ENCODE measurements at places on chromosomes 7 and 10.

DNA sequence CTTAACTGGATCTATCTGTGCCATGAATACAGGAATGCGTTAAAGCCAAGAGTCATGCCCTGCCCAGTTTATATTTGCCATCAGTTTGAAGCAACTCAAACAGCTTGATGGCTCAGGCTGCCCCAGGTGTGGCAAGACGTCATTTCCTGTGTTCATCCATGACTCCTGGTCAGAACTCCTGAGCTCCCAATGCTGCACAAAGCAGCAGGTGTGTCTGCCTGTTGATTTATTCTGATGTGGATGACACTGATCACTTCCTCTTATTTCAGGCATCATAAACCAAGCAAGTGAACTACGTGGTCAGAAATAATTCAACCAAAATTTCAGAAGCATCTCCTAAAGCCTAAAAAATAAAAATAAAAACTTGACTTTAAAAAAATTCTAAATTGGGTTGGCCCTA lies 68.5 kb downstream of the EZH2 start:
- DNase-seq = no peak

DNA sequence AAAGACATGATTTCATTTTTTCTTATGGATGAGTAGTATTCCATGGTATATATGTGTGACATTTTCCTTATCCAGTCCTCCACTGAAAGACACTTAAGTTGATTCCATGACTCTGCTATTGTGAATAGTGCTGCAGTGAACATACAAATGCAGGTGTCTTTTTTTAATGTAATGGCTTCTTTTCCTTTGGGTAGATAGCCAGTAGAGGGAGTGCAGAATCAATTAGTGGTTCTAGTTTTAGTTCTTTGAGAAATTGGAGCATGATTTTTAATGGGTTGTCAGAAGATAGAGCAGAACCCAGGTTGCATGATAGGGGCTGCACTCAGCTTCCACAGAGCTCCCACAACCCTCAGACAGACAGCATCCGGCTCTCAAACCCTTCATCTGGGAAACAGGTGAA lies 152.9 kb upstream of the PLXDC2 start:
- DNase-seq = no peak

- DNase-seq = no peak
Measured at GRCh38 chr7:33973231-33974015, 68.1 kb downstream of the BMPER start.

DNA sequence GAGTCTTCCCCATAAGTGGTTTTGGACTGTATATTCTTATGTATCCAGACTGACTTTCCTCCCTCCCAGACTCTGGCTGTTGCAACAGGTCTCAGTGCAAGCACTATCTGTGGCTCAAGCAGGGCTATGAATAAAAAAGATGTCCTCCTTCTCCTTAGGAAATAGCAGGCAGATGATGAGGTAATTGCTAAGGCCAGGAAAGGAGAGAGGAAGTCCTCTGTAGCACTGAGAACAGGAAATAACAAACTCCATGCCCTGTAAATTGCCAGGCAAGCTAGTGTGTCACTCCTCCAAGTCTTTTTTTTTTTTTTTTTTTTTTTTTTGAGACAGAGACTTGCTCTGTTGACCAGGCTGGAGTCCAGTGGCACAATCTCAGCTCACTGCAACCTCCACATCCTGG lies 900.1 kb downstream of the TYW1 start:
- no peak for DNase-seq

GRCh38 chr10:69362471-69362954 lies 54.2 kb downstream of the TACR2 start:
- no peak for DNase-seq

DNA sequence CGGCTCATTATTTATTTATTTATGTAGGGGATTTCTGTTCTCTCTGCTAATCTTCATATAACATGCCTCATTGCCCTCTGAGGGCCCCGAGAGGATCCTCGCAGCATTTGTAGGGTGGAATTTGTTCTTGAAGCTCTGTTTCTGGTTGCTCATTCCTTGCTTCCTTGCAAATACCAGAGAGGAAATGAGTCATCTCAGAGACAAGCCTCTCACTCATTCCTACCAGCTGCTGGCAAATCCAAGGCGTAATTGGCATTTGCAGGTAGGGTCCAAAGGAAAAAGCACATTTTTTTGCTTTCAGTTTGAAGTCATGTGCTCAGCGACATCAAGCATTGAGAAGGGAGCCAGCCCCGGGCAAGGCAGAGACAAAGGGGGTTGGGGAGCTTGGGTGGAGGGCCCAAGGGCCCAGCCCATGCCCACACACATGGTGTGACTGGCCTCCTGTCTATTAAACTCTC lies 501.6 kb downstream of the GALNT17 start:
- DNase-seq = no peak

DNA sequence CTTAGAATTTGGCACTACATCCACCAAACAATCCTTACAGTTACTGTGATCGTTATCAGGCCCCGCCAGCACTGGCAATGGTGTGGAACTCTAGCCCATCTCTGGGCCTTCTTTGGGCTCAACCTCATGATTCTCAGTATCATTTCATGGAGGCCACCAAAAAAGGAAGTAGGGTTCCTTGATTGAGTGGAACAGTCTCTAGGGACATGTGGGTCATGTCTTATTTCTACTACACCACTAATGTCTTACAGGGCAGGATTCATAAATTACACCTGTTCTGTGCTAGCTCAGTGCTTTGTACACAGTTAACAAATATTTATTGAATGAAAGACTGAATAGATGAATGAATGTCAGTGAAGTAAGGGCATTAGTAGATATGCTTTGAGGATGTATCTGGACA lies 53.9 kb downstream of the AP3M1 start:
- no peak for DNase-seq
